Activated T-cell treated with anti-CD3 and anti-CD28 coated beads for 24 hours (primary cell): ENCODE measurements at places on chromosomes 5 and 9.

DNA sequence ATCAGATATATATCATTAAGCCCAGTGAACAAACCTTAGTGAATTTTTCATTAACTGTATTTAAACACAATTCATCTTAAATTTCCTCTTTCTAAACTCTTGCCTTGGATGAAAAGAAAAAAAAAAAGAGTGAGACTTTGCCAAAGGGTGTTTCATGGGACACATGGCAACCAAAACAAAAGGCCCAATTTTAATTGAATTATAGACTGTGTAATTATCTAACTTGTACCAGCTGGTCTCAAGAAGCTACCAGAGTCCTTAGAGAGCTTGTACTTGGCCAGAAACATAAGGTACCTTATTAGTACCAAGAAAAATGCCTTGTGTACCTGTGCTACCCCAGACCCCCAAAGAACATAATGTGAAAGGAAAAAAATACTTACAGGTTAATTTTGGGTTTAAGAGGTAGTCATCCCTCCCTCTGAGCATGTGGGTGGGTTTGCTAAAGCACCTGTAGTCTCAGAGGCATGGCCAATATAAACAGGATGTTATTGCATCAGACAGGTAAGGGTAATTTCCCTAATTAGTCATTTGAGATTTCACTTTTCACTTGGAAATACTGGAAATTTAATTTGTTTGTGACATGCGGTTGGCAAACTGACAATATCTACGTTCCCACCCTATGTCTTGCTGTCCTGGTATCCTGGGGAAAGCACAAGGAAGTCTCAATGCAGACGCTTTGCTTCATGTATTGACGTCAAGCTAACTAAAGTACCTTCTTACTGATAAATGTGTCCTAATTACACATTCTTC, 90.1 kb downstream of the SNCAIP start:
- DNase-seq: no peak

- no peak for DNase-seq
These were observed 720.2 kb upstream of the TYRP1 start for GRCh38 chr9:11973011-11973410.

- DNase-seq: no peak
These were observed 61.4 kb downstream of the UGCG start for GRCh38 chr9:111957856-111958631.

DNA sequence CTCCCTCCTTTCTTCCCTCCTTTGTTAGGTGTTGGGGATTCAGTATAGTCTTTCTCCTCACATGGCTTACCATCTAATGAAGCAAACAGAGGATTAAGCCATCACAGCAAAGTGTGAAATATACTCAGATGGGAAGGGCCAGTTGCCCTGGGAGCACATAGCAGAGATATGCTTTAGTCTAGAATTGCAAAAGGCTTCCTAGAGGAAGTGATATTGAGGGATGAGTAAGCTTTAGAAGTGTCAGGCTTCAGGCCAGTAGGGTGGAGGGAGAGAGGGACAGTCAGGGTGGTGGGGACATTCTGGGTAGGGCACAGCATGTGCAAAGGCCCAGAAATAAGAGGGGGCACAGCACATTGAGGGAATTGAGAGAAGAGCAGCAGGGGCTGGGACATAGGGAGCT, 46.2 kb upstream of the GLRA1 start:
- DNase-seq: no peak

DNA sequence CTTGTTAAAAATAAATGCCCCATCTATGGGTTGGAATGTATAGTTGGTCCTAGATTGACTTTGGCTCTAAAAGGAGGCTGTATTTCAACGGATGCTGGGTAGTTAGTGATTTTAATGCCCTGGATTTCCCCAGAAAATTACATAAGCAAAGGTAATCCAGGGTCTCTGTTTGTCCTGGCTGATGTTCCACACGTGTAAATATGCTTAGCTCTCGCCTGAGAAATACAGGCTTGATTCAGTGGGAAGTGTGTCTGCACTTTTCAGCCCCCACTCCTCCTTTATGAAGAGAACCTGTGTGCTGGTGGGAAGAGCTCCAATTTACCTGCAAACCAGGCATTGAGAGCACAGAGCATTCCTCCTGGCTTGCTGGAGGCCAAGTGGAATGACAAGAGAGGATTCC, 294.6 kb upstream of the CLINT1 start:
- DNase-seq: no peak

DNA sequence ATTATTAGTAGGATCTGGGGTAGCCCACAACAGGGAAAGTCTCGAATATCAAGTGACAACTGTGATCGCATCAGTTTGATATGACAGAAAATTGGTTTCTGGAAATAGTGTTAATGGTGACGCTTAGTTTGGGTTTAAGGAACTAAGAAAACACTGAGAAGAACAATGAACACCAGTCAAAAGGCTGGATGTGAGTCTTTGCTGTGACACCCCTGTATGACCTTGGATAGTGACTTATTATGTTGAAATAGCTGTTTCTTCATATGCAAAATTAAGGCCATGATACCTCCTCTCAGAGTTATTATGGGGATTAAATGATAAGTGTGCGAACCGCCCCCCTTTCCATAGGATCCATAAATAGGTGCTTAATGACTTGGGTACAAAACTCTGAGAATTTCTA, 926 bp downstream of the DNAJC25 start:
- DNase-seq: no peak

GRCh38 chr5:134524272-134524825, 1.1 kb upstream of the JADE2 start:
- peak; percentile 46 for DNase-seq

- DNase-seq: no peak
These were observed 35.0 kb upstream of the TLE1 start for GRCh38 chr9:81724242-81724889.

DNA sequence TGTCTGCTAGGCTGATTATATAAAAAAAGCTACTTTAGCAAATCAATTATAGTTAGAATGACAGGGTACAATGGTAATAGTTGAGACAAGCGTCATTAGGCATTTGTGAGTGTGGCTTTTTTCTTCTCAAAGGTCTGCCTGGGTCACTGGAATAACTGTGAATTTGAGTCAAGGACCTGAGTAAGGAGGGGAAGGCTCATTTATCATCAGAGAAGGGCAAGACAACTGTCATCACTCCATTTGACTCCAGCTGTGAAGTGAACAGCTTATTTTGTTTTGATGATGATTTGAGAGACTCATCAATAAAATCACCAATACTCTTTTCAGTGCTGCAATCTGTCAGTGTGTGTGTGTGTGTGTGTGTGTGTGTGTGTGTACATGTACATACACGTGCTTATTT, 118.6 kb downstream of the MAT2B start:
- DNase-seq: no peak

- DNase-seq: no peak
These were observed 211.6 kb upstream of the PANK3 start for GRCh38 chr5:168790671-168791250.

GRCh38 chr9:38024036-38024681, 44.9 kb downstream of the SHB start:
- DNase-seq: no peak

- DNase-seq: no peak
These were observed 174.7 kb upstream of the PRDM9 start for GRCh38 chr5:23332650-23333251.

DNA sequence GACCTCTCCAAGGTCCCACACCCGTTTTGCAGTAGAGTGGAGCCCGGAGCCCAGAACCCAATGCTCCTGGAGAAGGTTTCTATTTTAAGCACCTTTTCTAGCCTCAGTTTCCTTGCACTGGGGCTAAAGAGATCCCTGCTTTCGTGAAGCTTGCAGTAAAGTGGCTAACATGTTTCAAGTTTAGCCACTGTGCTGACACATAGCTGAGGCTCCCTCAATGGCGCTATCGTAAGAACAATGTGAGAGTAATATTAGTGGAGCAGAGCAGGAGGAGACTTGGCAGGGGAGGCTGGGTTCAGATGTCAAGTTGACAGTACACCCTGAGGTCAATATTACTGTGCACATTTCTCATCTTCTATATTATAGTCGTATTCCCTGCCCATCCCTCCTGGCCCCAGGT, 7.9 kb downstream of the CTXN3 start:
- DNase-seq: no peak

DNA sequence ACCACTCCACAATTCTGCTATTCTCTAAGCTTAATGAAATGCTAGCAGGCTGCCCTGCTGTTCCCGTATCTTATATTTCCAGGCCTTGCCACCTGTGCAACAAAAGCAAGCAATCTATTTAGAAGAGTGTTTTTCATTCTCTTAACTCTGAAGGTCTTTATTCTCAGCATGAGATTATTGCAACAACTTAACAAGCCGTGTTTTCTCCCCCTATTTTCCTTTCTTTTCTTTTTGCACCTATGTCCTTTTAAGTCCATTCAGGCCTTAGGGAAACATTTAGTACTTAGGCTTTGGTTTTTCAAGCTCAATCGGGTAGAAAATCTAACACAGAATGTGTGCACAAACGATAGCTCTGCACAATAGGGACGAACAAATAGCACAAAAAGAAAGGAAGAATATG, 89.6 kb upstream of the DMRTA1 start:
- DNase-seq: no peak
